ENCODE measurements at places on chromosomes 2 and 18.

- no peak for DNase-seq
Measured at GRCh38 chr18:24136967-24137373, 1.9 kb upstream of the CABYR start.

DNA sequence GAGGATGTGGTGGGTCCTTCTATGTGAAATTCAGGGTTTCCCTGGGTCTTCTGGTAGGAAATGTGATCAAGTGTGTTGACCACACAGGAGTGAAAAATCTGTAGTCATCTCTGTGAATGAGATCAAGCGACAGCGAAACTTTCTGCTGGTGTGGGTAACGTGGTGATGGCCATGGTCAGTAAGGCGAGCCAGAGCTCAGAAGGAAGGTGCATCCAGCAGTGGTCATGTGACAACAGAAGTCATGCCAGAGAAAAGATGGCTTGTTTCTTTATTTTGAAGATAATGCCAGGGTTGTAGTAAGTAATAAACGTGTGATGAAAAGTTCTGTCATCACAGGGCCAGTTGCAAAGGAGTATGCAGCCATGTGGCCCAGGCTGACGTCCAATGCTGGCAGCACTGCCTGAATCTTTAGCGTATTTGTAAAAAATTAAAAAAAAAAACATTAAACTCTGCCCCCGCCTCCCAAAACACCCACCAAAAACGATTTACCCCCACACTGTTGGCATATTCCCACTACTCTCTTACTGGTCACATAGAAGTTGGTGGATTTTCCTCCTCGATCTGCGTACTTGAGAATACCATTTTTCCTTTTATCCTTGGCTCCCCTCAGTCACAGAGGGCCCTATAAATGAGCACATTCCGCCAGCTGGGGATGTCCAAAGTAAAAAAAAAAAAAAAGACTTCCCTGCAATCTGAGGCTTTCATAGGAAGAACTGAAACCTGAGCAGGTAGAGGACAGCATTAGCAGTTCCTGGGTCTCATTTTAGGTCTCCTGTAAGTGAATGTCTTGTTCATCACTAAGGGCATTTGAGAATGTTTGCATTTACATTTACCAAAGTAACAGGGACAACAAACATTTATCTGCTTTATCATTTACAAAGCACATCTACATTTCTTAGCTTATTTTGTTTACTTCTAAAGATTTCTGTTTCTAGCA lies 70.6 kb downstream of the SLC4A3 start:
- DNase-seq: no peak

DNA sequence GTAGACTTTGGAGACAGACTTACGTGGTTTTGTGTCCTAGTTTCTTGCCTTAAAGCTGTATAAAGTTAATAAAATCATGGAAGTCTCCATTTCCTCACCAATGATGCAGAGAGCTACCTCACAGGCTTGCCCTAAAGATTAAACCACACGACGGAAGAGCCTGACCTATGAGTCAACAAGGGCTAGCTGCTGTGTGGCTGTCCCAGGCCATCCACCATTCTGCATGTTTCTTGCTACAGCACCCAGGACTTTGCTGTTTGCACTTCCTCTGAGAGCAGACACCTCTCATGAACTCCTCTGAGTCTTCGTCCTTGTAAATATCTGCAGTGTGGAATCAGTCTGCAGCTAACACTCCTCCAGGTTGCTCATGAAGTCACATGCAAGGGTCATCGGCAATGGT lies 160.0 kb upstream of the TRIB2 start:
- DNase-seq: no peak

DNA sequence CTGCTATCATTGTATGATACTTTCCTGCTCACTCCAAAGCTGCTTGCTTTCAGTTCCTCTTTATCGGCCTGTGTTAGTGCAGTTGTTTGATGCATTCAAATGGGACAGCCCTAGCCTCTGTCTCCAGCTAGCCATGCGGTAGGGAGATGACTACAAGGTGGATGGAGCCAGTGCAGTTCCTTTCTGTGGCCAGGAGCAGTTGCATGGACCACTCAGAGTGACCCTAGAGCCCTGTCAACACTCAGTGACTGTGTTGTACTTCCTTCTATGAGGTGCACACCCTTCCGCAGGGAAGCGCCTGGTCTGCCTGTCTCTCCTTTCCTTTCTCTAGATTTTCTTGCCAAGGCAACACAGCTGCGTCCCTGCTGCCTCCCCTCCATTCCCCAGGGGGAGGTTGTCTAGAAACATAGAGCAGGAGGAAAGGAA lies 33.8 kb downstream of the KCNS3 start:
- no peak for DNase-seq

- DNase-seq: no peak
Measured at GRCh38 chr18:21602299-21602587, 1.7 kb upstream of the ESCO1 start.

DNA sequence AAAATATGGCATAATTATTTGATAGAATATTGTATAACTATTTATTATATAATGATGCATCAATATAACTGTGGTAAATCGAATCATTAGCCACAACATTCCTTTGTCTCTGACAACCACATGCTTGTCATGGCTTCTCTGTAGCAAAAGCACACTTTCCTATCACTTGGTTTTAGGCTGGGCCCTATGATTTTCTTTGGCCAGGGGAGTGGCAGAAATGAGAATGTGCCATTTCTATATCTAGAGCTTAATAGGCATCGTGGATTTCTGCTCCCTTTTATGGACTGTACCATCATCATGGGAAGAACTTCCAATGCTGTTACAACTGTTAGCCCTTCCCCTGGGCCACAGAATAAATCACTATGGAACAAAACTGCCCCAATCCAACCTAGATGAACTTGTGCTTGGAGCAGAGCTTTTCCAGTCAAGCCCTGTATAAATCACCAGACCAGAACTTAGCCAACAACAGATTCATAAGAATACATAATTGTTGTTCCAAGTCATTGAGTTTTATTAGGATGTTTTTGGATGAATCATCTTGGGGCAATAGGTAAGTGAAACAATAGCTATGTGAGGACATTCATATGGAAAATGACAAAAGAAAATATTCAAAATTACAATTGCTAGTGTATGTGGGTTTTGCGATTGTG lies 715.8 kb downstream of the ERBB4 start:
- DNase-seq: no peak

GRCh38 chr2:120650022-120650644 lies 85.5 kb upstream of the GLI2 start:
- DNase-seq: no peak

GRCh38 chr2:172098287-172098649 lies 4.4 kb downstream of the DLX2 start:
- no peak for DNase-seq

GRCh38 chr18:55584201-55584600 lies 3.8 kb downstream of the TCF4 start:
- no peak for DNase-seq

- no peak for DNase-seq
Measured at GRCh38 chr18:49161627-49162026, 210.9 kb upstream of the SMAD7 start.

DNA sequence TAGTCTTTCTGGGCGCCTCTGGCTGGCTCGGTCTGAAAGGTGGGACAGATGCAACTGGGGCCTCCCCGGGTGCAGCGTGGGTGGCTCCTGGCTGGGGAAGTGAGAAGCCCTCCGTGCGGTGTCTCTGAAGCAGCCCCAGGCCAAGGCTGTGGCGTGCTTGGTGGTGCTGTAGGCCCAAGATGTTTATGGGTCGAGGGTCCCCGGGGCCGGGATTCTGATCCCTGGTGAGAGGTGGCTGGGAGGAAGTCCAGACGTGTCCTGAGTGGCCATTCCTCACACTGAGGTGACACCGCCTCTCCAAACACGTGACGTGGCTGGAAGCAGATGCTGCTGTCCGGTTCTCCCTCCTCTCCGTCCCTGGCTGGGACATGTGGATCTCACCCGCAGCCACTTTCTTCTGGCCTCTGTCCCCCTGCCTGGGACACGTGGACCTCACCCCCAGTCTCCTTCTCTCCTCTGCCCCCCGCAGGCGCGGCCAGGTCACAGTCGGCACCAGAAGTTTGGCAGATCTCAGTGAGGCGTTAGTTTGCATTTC lies 12.6 kb downstream of the RTP5 start:
- DNase-seq: no peak
